ENCODE measurements at places on chromosomes 16 and 17.

- no peak for DNase-seq
Measured at GRCh38 chr17:33115366-33115765, 123.7 kb downstream of the SPACA3 start.

GRCh38 chr17:73210002-73210678 is 17.3 kb downstream of the COG1 start:
- DNase-seq, result peak; percentile 22

DNA sequence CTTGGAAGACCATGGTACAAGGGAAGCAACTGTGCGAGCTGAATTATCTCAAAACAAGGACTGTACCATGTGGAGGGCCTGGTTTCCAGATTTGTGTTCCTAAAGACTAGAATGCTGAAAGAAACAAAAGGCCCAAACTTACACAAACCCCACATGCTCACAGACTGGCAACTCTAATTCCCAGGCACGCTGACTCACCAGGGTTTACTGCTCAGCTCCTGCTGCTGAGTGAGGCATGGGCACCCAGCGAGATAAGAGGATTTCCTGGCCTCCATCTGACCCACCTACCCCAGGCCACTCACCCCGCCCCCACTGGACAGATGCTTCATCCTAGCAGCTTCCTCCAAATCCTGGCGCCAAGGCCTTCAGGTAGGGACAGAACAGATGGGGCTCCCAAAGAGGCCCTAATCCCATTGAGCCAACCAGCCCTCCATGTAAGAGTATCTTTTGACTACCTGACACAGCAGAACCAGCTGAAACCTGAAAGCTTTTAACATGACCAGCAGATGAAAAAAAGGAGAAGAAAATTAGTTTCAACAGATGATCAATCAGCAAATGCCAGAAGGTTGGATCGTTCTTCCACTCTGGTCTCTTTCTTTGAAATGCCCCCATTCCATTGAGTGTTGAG is 33.9 kb downstream of the DCUN1D3 start:
- peak; percentile 85 for DNase-seq

GRCh38 chr17:51180486-51180885 is 14.3 kb downstream of the NME2 start:
- DNase-seq, result no peak

DNA sequence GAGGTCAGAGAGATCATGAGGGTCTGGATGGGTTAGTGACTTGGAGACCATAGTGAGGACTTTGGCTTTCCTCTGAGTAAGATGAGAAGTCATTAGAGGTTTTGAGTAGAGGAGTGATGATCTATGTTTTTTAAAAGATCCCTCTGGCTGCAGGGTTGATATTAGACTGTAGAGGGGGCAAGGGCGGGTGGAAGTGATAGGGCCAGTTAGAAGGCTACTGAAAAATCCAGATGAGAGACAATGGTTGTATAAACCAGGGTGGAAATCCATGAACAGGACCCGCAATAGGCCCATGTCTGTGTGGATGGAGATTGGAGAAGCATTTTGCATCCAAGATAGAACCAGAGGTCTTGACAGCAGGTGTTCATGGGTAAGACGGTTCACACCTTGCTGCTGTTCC is 9.8 kb downstream of the ITGAL start:
- DNase-seq, result peak; percentile 3

- no peak for DNase-seq
Measured at GRCh38 chr17:65841089-65841488, 279.6 kb upstream of the AXIN2 start.

- no peak for DNase-seq
Measured at GRCh38 chr16:84427553-84427952, 59.2 kb downstream of the ATP2C2 start.

- DNase-seq, result no peak
Measured at GRCh38 chr17:67232441-67232840, 12.6 kb downstream of the HELZ start.

- DNase-seq, result no peak
Measured at GRCh38 chr17:59711936-59712335, 4.5 kb downstream of the VMP1 start.

GRCh38 chr17:70099884-70100283 is 24.9 kb downstream of the KCNJ16 start:
- no peak for DNase-seq

DNA sequence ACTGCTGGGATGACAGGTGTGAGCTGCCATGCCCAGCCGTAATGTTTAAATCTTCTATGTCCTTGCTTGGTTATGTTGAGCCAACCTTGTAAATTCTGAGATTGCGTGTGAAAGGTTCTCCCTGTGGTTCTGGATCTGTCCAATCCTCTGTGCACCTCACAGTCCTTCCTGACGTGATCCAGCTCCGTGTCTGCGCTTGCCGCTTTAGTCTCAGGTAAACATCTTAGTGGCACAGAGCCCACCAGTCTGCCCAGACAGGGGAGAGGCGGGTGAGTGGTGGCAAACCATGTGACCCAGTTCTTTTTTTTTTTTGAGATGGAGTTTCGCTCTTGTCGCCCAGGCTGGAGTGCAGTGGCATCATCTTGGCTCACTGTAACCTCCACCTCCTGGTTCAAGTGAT is 13.9 kb downstream of the SLC25A10 start:
- DNase-seq, result no peak
